ENCODE measurements at places on chromosomes 4 and X. TPM values are rescaled to one million over a fixed set of nuclear protein-coding genes. Genes with fewer than 3 reads are reported as not detected.

DNA sequence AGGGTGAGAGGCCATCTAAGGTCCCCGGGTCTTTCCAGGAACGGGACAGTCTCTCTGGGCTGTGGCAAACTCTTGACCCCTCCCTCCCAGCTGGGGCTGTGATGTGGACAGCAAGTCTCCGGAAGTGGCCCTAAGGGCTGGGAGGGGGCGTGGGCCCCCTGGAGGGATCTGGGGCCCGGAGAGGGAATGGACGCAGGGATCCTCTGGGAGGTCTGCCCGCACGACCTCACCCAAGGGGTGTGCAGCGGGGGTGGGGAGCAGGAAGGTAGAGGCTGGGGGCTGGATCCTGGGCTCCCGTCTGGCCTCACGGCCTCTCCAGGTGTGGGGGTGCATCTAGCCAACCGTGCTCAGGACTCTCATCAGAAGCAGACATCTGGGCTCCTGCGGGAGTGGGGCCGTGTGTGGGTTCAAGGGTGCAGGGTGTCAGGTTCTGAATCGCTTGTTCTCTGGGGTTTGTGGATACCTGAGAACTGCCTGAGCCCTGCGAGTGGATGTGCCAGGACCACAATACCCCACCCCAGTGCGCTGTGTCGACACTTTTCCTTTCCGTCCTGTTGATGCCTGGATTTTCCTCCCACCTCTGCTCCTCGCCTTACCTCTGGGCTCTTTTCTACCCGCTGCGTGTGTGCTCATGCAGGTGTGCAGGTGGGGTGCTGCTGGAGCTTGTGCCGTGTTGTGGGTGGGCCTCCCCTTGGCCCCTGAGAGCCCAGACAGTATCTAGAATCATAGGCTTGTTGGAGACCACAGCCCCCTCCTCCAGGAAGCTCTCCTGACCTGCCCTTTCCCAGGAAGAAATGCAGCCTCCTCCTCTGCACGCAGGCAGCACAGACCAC is 915 bp downstream of the CPZ start:
- DNase-seq: no peak

DNA sequence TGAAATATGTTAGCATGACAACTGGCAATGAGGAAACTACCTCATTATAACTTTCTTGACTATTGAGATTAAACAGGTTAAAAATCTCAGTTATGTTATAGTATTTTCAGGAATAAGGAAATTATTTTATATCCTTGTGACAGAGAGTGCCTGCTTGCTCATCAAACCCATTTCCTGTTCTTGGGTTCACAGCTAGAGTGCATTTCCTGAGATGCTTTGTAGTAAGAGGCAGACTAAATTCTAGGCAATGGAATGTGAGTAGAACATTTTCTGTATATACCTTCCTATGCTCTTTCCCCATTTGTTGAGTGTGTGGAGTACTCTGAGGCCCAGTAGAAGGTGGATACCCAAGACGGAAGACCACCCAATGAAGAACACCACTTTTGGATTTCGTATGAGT is 96.9 kb upstream of the CASK start:
- no peak for DNase-seq

Gene TBC1D1
- 30.3 TPM for total RNA-seq

Gene PRDM8
- 0.53 TPM for total RNA-seq

Gene NEUROG2
- total RNA-seq: not detected
